Lower lobe of right lung (tissue), 2 donors: ENCODE measurements at places on chromosomes 6 and 20. TPM values are rescaled to one million over a fixed set of nuclear protein-coding genes. Genes with fewer than 3 reads are reported as not detected.

DNA sequence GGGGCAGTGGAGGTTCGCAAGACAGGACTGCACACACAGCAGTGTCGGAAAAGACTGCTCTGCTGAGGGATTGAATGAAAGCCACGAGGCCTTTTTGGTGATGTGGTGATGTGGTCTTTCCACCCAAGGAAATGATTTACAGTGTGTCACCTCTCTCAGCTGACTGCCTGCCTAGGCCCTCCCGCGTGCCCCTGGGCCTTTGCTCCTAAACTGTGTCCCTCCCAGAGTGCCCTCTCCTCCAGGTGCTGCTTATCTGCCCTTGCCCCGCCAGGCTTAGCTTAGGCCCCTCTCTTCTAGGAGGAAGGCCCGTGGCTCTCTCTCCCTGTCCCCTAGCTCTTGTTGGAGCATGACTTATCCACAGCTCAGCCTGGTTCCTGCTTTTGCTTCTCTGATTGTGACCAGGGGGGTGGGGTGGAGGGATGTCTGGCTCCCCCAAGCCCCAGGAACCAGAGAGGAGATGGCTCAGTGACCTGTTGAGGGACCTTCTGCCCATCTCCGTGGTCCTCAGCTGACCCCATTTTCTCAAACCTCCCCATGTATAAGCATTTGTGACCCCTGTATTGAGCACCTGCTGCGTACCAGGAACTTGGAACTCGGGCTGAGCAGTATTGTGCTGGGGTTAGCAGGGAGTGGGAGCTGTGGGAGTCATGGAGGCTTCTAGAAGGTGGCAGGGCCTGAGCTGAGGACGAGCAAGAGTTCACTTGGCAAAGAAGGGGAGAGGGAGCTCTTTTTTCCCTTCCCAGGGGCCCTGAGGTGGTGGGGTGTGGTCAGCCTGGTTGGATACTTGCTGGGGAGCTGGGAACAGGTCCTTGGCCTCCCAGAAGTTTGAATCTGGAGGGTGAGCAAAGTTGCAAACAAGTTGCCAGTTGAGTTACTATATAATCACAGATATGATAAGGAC lies 2.2 kb downstream of the SRC start:
- DNase-seq = no peak

DNA sequence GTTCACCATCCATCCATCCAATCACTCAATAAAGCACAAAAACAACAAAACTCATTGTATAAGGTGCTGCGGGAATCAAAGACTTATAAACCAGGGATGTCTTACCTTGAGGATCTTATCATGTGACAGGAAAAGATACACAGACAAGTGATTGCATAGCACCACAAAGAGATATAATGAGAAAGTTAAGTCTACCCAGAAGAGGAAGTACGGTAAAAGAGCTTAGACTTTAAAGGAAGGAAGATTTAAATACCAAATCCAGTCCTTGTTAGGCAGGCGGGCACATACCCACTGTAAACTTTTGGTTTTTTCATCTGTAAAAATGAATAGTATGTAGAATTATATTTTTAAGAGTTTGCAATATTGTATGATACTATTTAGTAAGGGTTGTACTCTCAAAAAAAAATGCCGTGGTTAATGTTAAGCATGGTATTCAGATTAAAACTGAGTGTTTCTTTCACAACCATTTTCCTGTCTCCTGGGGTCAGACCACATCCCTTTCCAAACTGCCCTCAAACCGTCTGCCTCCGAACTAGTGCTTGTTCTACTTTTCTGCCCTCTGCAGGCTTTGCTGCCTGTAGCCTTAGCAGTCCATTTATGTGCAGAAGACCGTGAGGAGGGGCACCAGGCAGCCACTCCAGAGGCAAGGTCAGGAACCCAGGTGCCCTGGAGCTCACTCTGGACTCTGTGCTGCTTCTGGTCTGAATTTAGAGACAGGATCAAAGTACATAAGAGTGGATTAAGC lies 179.5 kb upstream of the SYNDIG1 start:
- DNase-seq = no peak

DNA sequence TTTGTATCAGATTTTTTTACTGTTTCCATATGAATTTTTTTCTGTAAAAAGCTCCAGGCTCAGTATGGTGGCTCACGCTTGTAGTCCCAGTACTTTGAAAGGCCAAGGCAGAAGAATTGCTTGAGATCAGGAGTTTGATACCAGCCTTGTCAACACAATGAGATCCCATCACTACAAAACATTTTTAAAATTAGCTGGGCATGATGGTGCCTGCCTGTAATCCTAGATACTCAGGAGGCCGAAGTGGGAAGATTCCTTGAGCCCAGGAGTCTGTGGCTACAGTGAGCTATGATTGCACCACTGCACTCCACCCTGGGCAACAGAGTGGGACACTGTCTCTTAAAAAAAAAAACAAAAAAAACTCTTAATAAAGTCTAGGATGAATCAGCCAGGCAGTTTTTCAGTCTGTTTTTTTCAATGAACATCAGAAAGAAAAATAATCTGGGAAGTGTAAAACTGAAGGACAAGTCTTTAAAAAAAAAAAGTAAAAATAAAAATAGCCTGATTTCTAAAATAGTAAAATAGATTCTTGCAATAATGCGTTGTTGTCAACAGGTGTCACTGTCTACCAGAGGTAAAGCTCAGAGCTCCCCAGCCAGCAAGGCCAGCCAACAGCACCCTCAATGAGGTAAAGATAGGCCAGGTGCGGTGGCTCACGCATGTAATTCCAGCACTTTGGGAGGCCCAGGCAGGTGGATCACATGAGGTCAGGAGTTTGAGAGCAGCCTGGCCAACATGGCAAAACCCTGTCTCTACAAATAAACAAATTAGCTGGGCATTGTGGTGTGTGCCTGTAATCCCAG lies 9.3 kb upstream of the ATG5 start:
- DNase-seq = peak; percentile 61

GRCh38 chr6:32177183-32177787 lies 920 bp upstream of the RNF5 start:
- DNase-seq = no peak

DNA sequence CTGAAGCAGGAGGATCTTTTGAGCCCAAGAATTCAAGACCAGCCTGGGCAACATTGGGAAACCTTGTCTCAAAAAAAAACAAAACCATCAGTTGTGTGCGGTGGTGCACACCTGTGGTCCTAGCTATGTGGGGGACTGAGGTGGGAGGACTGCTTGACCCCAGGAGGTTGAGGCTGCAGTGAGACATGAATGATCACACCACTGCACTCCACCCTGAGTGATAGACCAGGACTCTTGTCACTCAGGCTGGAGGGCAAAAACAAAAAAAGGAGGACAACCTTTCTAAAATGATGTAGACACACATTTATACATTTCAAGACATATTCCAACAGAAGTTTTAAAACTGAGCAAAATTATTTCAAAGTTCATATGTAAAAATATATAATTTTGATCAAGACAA lies 45.1 kb downstream of the NOL7 start:
- DNase-seq = no peak

- no peak for DNase-seq
These were observed 164.1 kb downstream of the FRK start for GRCh38 chr6:115896538-115897129.

GRCh38 chr6:2962004-2962403 lies 9.4 kb downstream of the SERPINB6 start:
- DNase-seq = peak; percentile 77

GRCh38 chr6:47804821-47805220 lies 23.0 kb downstream of the OPN5 start:
- DNase-seq = no peak

DNA sequence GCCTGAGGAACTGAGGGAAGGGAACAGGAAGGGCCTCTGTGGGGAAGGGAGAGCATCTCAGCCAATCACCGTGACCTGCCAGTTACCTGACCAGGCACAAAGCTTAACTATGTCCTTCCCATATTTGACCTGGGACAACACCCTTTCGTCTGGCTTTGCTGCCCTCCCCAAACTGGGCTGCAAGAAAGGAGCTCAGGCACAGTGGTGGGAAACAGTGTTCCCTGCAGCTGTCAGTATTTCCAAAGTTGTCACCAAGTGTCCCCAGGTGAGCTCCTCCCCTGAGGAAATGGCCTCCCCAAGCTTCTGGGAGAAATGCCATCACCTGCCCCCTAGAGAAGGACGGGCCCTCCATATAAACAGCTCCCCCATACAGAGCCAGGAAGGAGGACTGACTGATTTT lies 17.9 kb downstream of the NCR2 start:
- DNase-seq = no peak

DNA sequence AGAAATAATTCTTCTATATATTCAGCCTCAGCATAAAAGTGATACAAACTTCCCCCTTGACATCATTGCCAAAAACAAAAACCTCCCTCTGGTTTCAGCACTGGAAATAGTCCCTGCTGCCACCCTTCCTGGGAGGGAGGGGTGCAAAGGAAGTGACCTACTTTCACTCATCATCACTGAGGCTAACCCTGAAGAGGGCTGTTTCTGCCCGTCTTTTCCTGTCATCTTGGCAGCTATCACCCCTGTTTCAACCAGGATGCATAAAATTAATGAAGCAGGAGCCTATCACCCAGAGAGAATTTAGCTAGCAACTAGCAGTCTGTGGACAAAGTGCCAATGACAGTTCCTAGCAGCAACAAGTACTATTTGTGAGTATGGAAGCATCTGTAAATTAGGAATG lies 397.8 kb downstream of the LAMA2 start:
- DNase-seq = no peak

- no peak for DNase-seq
These were observed 6.1 kb upstream of the LEMD2 start for GRCh38 chr6:33794910-33795623.

DNA sequence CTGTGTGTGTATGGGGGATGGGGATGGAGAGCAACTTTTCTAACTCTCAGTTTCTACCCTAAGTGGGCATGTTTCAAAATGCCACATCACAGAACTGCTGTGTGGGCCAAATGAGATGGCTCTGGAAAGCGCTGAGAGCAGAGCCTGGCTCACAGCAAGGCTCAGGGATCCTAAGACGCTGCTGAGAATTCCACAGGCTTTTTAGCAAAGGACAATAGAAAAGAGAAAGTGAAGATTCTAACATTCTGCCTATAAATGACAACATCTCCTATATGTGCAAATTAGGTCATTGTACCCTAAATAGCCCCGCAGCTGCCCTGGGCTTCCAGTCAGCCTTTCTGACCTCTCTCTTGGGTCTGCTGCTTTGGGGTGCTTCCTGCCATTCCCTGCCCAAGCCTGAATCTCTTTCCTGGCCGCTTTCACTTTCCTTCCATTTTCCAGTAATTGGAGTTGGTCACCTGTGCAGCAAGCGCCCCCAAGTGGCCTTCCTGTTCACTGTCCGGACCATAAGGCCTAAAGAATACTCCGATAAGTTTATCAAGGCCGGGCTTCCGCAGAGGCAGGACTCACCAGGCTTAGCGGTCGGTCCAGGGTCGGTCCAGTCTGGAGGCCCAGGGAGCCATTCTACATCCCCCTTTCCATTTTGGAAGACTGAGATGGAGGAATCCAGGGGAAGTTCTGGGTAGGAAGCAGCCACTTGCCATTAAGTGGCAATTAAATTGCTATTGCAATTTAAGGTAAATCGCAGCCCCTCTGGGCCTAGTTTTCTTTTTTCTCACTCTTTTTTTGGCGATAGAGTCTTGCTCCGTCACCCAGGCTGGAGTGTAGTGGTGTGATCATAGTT lies 6.7 kb upstream of the DDR1 start:
- peak; percentile 93 for DNase-seq

DNA sequence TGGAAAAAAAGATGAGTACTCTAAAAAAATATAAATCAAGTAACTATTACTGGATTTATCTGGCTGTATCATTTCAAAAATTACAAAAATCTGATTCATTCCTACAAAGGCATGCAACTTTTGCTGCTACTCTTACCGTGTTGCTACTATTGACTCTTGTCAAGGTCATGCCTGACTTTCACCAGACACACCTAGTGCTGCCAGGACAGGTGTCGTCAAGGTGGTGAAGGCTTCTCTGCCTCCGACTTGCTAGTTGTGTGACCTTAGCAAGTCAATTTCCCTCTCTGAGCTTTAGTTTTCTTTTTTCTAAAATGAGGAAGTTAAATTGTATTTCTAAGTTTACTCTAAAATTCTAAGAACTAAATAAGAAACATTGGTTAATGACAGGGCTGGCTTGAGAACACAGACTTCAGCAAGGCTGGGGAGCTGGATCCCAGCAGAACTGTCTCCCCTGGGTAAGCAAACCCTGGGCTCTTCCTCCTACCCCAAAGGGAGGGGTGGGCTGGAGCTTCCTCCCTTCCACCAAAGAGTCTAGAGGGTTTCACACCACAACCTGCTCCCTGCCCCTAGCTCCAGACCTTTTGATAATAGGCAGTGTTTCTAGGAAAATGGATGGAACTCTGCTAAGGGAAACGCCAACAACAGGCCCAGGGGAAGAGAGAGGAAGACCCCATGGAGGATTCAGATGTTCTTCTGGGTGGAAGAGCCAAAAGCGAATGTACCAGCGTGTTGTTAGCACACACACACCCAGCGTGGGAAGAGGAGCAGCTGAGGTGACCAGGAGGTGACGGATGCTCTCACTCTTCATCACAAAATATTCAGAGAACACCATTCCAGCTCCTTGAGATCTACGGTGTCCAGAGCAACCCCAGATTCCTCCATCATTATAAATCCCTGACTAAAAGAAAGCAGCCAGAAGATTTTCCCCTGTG lies 47.9 kb upstream of the CITED2 start:
- no peak for DNase-seq

- no peak for DNase-seq
These were observed 30.9 kb upstream of the OCSTAMP start for GRCh38 chr20:46581391-46581790.

DNA sequence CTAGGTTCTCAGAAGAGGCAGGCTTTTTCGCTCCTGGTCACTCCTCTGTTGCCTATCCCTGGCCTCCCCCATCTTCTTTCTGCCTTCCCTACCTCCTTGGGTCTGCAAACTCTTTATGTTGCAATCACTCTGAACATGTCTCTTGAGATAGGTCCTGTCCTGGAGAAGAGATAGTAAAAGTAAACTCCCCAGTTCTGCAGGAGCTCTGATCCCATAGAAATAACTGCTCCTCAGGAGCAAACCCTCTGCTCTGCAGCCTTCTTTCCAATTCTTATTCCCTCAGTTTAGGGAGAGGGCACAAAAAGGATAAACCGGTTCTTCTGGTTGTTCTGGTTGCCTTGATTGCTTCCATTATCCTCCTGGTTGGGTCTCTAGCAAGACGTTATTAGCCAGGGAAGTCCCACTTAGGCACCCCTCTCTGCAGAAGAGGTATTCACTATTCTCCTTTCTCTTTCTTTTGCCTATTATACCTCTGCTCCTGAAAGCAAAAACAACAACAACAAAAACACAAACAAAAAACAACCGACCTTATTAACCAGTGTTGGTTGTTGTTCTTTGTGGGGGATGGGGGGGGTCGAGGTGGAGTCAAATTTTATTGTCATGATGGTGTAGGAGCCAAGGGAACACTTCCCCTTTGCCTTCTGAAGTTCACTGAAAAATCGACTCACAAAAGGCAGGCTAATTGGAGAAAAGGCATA lies 973 bp downstream of the TRIM38 start:
- no peak for DNase-seq

- DNase-seq = no peak
These were observed 323.9 kb downstream of the LAMA2 start for GRCh38 chr6:129206821-129207220.

Gene MDFI
- total RNA-seq = 10.6 TPM

Gene MROH8
- total RNA-seq = 3.9 TPM

Gene OR2H1
- not detected for total RNA-seq

Gene LAMA4
- 91.2 TPM for total RNA-seq

Gene SLC25A27
- total RNA-seq = 19.1 TPM

Gene CSNK2B
- 117 TPM for total RNA-seq

Gene GLP1R
- 0.35 TPM for total RNA-seq
